ENCODE measurements at places on chromosomes 13 and 19.
A peak's percentile ranks its signal among the peaks of the same experiment; 100 is the strongest.

GRCh38 chr19:18423258-18424020, 4.2 kb downstream of the SSBP4 start:
- no peak for DNase-seq

DNA sequence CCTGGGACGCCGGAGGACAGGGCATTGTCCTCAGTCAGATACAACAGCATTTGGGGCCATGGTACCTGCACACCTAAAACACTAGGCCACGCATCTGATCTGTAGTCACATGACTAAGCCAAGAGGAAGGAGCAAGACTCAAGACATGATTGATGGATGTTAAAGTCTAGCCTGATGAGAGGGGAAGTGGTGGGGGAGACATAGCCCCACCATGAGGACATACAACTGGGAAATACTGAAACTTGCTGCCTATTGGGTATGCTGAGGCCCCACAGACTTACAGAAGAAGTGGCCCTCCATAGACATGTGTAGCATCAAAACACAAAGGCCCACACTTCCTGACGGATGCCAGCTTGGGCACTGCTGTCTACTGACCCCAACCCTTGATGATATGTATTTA, 1.4 kb upstream of the ICAM4 start:
- no peak for DNase-seq

GRCh38 chr19:46181388-46181779, 33.3 kb downstream of the IGFL2 start:
- DNase-seq: no peak

GRCh38 chr19:35013041-35013819, 13.1 kb downstream of the GRAMD1A start:
- peak; percentile 85 for DNase-seq

- no peak for DNase-seq
Measured at GRCh38 chr13:26811581-26811980, 51.0 kb upstream of the GPR12 start.

- DNase-seq: no peak
Measured at GRCh38 chr19:48698046-48698445, 2.3 kb downstream of the FUT2 start.

DNA sequence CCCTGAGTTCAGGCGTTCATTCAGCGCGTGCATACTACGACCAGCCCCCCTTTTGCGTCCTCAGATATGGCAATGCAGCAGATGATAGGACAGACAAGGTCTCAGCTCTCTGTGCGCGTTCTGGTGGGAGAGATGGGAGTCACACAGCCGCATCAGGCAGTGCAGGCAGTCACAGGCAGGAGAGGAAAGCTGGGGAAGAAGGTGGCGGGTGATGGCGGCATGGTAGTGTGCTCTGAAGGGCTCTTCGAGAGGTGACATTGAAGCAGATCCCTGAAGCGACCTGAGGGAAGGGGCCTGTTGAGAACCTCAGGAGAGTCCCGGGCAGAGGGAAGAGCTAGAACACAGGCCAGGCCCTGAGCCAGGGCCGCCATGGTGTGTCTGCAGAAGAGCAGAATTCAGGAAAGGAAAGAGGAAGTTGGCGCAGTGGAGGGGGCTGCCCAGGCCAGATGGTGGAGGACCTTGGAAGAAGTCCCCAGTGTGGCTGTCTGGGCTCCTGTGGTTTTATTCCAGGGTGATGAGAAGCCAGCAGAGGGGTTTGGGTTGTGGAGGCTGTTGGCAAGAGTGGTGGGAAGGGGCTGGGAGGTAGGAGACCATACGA, 3.5 kb downstream of the USF2 start:
- no peak for DNase-seq

DNA sequence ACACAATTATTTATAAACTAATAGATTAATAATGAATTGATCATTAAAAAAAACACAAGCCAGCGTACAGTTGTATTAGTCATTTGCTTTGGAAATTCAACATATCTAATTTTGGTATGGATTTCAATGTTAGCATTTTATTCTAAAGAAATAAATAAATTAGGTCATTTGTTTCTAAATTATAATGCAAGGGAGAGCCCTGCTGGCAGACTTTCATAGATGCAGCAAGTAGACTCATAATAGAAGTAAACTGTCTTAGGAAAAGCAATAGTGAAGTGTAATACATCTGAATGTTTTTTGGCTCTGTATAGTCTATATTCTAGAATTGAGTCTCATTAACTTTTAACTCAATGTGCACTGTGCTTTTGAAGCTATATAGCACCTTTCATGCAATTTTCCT, 982.4 kb upstream of the MIR17HG start:
- DNase-seq: no peak

DNA sequence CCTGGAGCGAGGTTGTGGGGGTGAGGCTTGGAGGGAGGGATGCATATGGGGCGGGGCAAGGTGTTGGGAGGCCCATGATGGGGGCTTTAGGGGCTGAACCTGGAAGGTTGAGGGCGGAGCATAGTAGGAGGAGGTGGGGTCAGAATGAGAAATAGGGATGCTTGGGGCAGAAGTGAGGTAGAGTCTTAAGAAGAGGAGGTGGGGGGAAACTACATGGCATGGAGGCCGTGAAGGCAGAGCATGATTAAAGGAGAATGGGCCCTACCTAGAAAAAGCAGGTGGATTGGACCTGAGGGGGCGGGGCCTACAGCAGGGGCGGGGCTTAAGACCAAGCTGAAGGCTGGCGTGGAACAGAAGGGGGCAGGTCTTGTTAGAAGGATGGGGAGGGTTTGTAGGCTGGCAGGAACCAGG, 799 bp downstream of the NR1H2 start:
- peak; percentile 62 for DNase-seq

DNA sequence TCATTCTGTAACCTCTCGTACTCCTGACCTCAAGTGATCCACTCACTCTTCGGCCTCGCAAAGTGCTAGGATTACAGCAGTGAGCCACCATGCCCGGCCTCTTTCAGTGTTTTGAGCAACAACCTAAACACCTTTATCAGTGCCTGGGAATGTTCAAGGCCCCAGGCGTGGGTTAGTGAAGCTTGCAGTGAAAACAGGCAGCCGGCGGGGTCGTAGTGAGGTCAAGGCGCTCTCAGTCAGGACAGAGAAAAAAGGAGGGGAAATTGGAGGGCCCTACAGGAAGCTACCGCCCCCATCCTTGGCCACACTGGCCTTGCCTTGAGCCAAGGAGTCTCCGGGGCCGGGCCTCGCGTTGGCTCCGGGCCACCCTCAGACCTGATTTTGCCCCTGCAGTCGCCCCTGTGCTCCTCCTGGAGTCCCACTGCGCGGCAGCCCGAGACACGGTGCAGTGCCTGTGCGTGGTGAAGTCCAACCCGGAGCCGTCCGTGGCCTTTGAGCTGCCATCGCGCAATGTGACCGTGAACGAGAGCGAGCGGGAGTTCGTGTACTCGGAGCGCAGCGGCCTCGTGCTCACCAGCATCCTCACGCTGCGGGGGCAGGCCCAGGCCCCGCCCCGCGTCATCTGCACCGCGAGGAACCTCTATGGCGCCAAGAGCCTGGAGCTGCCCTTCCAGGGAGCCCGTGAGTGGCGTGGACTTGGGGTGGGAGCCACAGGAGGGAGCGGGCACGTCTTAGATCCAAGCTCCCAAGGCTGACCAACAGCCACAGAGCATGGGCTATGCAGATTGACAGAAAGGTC, 17.7 kb downstream of the MAG start:
- DNase-seq: no peak

GRCh38 chr19:38227287-38228004, 3.4 kb upstream of the DPF1 start:
- DNase-seq: no peak

- no peak for DNase-seq
Measured at GRCh38 chr13:110433014-110433413, 125.9 kb downstream of the COL4A2 start.

- no peak for DNase-seq
Measured at GRCh38 chr13:83281654-83282053, 600.6 kb downstream of the SLITRK1 start.

GRCh38 chr13:114104655-114105520, 27.5 kb downstream of the RASA3 start:
- peak; percentile 14 for DNase-seq

GRCh38 chr13:50444726-50445125, 398.8 kb downstream of the DLEU7 start:
- DNase-seq: no peak

GRCh38 chr19:12287958-12288500, 6.7 kb downstream of the ZNF44 start:
- DNase-seq: no peak

- DNase-seq: no peak
Measured at GRCh38 chr13:106507560-106508274, 27.7 kb downstream of the EFNB2 start.

DNA sequence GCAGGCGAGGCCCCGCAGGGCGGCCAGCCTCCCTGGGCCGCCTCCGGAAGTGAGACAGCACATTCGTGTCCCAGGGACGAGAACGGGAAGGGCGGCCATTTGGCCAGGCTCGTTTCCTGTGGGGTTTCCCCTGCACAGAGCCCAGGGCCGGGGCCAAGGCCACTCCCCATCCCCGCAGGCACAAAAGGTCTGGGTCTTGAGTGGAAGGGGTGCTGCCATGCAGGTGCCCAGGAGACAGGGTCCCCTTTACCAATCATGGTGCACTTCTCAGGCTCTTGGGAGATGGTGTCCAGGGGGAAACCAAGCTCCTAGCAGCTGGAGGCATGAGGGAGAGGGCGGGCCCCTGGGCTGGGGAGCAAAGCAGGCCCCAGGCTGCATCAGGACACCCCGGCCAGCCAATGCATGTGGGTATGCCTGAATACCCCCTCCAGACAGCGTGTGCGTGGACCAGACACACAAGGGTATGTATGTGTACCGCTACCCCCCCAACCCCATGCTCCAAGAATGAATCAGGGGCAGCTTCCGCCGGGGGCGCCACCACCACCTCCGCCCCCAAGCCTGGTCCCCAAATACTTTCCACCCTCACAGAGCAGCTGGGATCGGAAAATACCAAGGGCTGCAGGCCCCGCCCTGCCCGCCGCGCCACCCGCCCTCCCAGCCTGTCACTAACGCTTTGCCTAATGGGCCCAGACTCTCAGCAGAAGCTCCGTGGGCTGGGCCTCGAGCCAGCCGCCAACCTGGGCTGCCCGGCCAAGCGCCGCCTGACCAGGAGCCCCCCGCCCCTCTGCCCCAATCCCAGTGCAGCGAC, 37.6 kb upstream of the NANOS3 start:
- peak; percentile 89 for DNase-seq

DNA sequence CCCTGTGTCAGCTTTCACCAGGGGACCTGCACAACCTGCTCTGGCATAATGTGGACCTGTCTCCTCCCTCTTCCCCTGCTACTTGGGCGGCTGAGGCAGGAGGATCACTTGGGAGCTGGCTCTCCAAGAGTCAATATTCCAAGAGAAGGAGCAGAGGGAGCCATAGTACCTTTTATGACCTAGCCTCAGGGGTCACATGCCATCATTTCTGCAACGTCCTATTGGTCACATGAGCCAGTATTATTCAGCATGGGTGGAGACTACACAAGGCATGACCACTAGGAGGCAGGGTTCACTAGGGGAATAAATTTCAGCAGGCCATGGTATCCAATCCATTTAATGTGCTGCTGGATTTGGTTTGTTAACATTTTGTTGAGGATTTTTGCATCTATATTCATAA, 12.0 kb upstream of the SHFL start:
- DNase-seq: peak; percentile 46

DNA sequence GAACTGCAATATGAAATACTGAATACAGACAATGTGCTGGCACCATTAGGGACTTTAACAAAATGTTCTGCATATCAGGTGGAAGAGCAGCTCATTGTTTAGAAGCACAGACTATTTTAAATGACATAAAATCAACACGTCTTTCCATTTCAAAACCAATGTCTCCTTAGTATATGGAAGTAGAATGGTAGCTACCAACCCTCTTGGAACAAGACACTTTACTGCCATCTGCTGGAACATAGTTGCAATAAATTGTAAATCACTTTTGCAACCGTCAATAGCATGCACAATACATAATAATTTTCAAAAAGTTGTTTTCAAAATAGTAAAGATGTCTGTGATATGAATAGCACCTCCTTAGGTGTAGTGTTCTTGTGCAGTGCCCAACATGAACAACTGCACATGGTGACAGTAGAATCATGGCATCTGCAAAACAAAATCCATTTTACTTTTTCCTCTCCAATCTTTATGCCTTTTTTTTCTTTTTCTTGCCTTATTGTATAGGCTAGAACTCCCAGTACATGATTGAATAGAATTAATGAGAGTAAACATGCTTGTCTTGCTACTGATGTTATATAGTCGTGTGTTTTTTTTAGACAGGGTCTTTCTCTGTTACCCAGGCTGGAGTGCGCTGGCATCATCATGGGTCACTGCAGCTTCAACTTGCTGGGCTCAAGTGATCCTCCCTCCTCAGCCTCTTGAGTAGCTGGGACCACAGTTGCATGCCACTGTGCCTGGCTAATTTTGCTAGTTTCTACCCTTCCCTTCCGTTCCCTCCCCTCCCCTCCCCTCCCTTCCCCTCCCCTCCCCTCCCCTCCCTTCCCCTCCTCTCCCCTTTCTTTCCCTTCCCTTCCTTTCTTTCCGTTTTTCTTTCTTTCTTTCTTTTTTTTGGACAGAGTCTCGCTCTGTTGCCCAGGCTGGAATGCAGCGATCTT, 7.8 kb upstream of the LYPD5 start:
- no peak for DNase-seq

DNA sequence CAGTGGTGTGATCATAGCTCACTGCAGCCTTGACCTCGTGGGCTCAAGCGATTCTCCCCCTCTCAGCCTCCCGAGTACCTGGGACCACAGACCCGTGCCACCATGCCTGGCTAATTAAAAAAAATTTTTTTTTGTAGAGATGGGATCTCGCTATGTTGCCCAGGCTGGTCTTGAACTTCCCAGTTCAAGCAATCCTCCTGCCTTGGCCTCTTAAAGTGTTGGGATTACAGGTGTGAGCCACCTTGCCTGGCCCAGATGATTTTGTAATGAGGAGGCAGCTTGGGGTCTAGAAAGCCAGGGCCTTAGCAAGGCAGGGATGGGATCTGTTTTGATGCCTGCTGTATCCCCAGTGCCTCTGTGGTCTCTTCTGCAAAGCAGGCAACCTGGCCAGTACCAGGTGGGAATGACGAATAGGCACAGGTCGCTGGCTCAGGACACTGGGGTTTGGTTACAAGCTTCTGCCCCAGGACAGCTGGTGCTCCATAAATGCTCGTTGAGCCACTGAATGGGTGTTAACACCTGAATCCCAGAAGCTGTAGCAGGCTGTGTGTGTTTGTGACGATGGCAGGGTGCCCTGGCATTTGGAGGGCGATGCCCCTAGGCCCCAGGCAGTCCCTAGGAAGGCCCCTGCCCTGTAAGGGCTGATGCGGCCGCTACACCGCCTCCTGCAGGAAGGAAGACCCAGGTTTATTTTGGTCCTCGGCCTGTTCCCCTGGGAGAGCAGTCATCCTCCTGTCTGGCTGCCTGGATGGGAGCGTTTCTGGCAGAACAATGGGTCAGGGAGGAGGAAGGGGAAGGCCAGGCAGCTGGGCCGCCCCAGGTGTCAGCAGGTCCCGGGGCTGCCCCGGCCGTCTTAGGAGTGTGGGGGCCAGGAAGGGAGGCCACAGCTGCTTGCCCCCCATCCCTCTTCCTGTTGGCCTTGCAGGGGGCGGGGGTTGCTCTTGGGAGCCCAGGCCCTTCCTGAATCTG, 8.6 kb downstream of the TNFAIP8L1 start:
- no peak for DNase-seq
